ENCODE measurements at places on chromosomes 2 and 18.

DNA sequence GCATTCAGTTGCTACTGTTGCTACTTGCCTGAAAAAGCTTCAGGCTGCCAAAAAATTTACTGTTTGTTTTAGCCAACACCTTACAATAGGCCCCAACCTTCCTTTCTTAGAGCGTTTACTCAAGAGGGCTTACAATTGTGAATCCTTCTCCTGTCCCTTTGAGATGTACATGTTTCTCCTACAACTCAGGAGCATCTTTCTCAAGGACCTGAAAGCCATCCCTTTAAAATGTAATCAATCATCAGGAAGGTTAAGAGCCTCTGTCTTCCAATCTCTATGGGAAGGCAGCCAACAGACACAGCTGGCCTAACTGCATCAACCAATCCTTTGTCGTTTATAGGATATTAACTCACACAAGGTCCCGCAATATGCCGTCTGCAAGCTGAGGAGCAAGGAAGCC is 3.4 kb upstream of the IER3IP1 start:
- DNase-seq = no peak

GRCh38 chr18:13437796-13438506 is 219.4 kb downstream of the LDLRAD4 start:
- DNase-seq = no peak

DNA sequence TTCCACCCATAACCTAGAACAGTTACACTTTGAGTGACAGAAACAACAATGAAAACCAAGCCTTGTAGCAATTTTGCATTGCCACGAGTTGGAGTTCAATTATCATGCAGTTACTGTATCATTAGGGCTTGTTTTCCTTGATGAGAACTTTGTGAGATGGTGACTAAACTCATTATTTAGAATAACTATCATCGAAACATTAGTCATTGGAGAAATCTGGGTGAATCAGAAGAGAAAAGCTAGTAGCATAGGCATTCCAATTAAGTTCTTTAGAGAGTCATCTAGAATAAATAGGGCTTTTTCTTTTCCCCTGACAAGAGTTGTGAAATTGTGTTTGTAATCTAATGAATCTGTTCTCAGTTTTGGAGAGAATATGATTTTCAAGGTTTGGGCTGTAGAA is 122.8 kb upstream of the DOCK10 start:
- no peak for DNase-seq

DNA sequence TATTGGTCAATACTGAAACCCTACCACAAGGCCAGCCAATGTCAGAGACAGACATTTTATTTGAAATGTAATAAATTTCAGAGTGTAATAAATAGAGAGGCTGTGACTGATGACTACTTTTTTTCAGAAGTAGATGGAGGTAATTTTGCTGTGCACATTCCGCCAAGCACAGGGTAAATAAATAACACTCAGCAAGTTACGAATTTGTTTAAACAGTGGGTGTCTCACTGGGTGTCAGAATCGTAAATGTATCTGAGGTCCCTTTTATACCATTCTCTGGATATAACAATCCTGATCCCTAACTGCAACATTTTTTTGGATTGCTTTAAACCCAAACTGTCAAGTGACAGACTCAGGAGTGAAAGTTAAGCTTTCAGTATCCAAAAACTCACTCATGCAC is 74.1 kb downstream of the GATA6 start:
- DNase-seq = no peak

DNA sequence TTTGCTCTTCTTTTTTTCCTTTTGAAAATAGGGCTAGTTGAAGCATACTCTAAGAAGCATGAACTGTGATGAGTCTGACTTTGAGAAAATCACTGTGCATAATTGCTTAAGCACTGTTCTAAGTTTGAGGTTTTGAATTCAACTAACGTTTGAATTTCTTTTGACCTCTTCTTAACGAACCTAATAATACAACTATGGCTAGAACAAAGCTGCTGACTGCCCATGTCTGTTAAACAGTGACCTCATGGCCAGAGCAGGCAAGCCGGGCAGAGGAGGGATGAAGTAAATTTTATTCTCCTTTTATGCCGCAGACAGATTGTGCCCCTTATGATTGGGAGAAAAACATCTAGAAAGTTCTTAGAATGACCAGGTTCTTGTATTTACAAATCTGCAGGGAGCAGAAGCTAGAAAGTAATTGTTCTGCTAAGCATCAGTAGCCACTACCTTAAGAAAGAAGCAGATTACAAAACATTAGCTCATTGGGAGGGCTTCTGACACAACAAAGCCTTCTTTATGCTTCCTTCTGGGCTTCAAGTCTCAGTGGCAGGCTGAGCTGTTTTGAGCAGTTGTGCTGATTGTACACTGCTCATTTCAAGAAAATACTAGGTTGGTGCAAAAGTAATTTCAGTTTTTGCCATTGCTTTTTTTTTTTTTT is 97.8 kb upstream of the RASGRP3 start:
- DNase-seq = no peak

DNA sequence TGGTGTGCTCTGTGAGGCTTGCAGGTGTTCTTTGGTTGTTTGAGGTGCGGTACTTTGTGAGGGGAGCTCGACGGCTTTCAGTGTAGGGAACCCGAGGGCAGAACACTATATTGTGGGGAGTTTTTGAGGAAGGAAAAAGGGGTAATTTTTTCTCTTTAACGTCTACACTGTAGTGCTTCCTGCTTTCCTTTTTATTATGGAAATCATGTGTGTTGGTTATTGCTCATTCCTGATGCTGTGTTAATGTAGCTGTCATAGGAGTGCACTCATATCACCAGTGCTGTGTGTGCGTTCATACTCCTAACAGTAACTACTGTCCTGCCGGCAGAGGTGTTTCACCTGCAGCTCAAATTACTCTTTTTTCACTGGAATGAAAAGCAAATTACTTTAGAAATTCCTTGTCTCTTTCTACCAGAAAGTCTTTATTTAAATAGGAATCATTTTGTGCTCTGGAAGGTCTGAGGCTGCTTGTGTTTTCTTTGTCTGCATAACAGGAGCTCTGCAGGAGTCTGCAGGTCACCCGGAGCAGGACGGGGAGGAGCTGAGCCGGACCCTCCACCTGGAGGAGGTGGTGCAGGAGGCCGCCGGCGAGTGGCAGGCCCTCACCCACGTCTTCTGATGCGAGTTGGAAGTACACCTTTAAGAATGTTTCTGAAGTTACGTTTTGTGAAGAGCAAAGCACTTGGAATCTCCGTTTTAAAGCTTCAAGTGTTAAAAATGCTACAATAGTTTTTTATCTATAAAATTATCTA is 145.5 kb downstream of the ZNF236 start:
- no peak for DNase-seq

- peak; percentile 77 for DNase-seq
Measured at GRCh38 chr2:96249654-96250053, 16.1 kb downstream of the TMEM127 start.

DNA sequence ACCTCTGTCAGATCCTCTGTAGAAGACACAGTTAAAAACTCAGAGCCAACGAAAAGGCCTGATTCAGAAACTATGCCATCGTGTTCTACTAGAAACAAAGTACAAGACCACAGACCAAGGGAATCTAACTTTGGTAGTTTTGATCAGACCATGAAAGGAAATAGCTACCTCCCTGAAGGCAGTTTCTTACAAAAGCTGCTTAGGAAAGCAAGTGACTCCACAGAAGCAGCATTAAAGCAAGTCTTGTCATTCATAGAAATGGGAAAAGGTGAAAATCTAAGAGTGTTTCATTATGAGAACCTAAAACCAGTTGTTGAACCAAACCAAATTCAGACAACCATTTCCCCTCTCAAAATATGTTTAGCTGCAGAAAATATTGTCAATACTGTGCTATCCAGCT is 58.2 kb downstream of the FSIP2 start:
- DNase-seq = no peak

- DNase-seq = no peak
Measured at GRCh38 chr2:130186391-130186790, 4.3 kb downstream of the MZT2B start.

DNA sequence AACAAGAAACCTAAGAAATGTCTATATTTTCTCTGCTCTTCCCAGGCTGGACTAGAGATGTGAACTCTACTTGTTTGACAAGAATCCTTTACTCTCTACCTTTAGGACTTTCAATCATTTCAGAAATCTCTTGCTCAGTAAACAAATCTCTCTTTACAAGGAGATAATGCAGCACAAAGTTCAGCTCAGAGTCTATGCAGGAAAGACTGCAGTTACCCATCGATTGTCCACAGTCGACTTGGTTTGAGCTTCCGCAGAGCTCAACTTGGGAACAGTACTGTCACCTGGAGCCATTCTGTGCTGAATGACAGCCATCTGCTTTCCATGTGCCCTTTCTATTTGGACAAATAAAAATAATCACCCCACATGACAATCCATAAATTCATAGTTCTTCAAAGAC is 259.7 kb upstream of the STON1 start:
- no peak for DNase-seq

- DNase-seq = no peak
Measured at GRCh38 chr2:29323301-29323700, 208.1 kb downstream of the CLIP4 start.

DNA sequence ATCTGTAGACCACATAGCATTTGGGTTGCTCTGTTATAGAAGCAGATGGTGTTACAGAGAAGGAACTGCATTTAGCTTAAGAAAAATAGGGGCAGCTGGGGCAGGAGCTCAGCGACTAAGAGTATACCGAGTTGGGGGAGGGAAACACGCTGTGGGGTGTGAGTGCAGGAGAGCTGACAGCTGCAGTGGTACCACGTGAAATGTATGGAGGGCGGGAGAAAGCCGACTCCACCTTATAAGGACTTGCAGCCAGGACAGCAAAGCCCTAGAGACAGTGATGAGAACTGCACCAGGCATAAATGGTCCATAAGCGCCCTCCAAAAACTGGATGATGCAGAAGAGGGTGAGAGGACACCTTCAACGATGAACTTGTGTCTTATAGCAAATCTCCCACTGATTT is 237.6 kb downstream of the PRKCE start:
- DNase-seq = no peak

DNA sequence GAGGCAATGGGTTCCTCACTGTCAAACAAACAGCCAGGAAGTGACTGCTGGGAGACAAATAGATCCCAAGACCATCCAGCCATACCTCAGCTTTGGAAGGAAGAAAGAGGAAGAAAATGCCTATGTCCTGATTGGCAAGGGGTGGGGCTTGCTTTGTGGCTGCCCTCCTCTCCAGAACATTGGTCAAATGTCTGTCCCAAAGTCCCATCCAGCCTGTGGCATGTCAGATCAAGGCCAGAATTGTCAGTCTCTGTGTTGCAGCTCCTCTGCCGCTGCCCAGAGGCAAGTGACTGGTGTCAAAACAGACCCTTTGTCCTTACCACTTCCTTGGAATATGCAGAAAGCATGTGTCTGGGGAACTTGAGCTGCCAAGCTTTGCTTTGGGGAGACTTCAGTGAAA is 63.0 kb upstream of the SMAD2 start:
- no peak for DNase-seq

GRCh38 chr2:33314541-33314940 is 161.9 kb upstream of the RASGRP3 start:
- no peak for DNase-seq

- peak; percentile 30 for DNase-seq
Measured at GRCh38 chr2:135742325-135742757, 686 bp downstream of the UBXN4 start.

DNA sequence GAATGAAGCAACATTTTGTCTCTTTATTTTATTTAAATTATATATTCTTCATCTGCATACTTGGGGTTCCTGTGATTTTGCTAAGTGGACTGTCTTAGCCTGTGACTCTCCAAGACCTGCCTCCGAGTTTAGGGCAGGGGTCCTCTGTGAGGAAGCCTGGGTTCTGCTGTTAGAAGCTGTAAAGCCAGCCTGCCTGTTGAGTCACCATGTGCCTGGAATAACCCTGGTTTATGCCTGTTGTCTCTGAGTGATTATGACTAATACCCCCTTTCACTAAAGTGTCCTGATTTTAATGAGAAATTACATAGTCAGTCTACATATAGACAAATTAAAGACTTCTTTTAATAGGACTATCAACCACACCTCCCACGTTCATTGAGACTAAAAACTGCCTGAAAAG is 369.1 kb downstream of the ZNF521 start:
- DNase-seq = no peak

DNA sequence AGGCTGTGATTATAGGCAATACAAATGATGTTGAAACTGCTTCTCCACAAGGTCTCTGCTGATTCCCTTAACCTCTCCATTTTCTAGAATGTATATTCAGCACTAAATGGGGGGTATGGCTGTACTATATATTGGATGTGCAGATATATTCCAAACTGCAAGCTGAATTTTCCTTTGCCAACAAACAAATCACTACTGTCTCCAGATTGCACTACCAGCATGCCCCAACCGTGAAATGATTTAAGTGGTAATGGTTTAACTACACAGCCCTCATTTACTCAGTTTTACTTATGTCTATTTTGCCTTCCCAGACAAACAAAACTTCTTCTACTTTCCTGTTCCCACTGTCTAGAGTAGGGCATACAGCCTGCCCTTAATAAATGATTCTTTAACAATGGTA is 112.7 kb upstream of the GAREM1 start:
- no peak for DNase-seq

- DNase-seq = no peak
Measured at GRCh38 chr2:236870370-236870769, 215.3 kb upstream of the COPS8 start.

GRCh38 chr2:215920244-215921100 is 92.9 kb downstream of the MREG start:
- peak; percentile 56 for DNase-seq

DNA sequence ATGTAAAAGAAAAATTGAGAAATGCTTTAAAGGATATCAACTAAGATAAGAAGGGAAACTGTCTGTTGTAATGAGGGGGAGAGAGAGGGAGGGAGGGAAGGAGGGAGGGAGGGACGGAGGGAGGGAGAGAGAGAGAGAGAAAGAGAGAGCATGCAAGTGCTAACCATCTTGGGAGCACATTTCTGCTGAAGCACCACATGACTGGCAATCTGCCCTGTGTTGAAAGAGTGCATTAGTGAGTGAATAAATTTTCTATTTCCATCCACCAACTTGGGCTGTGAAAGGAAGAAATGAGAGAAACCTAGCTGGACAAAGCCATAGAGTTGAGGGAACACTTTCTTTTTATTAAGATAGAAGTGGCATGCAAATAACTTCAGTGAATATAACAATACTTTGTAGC is 110.7 kb downstream of the TMX3 start:
- peak; percentile 5 for DNase-seq

DNA sequence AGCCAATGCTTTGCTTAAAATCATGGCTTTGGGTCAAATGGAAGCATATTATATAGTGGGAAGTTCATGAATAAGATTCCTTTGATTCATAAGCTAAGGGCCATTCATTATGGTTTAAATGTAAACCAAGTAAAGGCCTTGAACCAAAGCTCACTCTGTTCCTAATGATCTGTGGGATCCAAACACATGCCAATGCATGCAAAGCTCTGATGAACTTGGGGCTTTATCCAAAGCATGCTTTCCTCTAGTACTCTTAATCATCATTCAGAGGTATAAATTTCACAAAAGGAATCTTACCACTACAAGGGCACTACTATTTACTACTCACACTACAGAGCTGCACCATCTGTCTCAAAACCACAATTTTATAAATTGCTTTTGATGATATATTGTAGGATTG is 102.8 kb upstream of the RBMS1 start:
- DNase-seq = peak; percentile 48

DNA sequence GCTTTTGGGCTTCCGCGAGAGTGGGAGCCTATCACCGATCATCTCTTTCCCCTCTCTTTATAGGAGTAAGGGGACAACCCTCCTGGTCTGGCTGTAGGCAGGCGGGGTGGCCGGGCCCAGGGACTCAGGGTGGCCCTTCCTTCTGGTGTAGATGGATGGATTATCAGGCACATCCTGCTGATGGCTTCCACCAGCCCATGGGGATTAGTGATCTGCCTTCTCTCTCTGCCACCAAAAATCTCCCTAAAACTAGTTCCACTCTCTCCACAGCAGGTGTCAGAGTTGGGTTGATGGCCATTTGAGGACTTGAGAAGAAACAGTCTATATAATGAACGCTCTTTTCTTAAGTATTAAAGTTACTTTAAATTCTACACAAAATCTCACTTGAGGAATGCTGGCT is 37.4 kb downstream of the NCK2 start:
- no peak for DNase-seq

All from AG09319 (cell line).